ENCODE measurements at places on chromosomes 16 and 17. TPM values are rescaled to one million over a fixed set of nuclear protein-coding genes. Genes with fewer than 3 reads are reported as not detected.

HS3ST3A1 gene
- total RNA-seq = 0.53 TPM

SRR gene
- 20.4 TPM for total RNA-seq

COASY gene
- total RNA-seq = 8.8 TPM

YPEL3 gene
- total RNA-seq = 16.5 TPM

ELMO3 gene
- total RNA-seq = 2.7 TPM

TBC1D3C gene
- total RNA-seq = 1.0 TPM

NPIPA8 gene
- total RNA-seq = 0.26 TPM

CEP295NL gene
- 4.8 TPM for total RNA-seq

RDM1 gene
- 1.2 TPM for total RNA-seq

FZD2 gene
- total RNA-seq = 9.8 TPM

IL17C gene
- total RNA-seq = not detected

PRAC1 gene
- 7.7 TPM for total RNA-seq

WIPF2 gene
- total RNA-seq = 10.4 TPM

CNGB1 gene
- total RNA-seq = 0.16 TPM

CD300LB gene
- total RNA-seq = not detected

SCGB1C2 gene
- not detected for total RNA-seq

TBC1D3 gene
- not detected for total RNA-seq

CSH2 gene
- total RNA-seq = not detected

CD79B gene
- 1.3 TPM for total RNA-seq

TMC7 gene
- total RNA-seq = 3.7 TPM

HCFC1R1 gene
- 29.1 TPM for total RNA-seq

ZNF23 gene
- total RNA-seq = 14.3 TPM

CDR2L gene
- 4.8 TPM for total RNA-seq

NPTX1 gene
- total RNA-seq = 1.4 TPM

TMC6 gene
- total RNA-seq = 19.5 TPM

CORO1A gene
- total RNA-seq = 9.6 TPM

DNAI2 gene
- not detected for total RNA-seq

HSD17B1 gene
- 1.5 TPM for total RNA-seq

ZNF821 gene
- total RNA-seq = 5.8 TPM

TMEM235 gene
- total RNA-seq = not detected

PHF12 gene
- total RNA-seq = 21.1 TPM

Measured in urinary bladder (tissue), 4 donors.